G401 (cell line): ENCODE measurements at places on chromosomes 12 and 14. TPM values are rescaled to one million over a fixed set of nuclear protein-coding genes. Genes with fewer than 3 reads are reported as not detected.

DNA sequence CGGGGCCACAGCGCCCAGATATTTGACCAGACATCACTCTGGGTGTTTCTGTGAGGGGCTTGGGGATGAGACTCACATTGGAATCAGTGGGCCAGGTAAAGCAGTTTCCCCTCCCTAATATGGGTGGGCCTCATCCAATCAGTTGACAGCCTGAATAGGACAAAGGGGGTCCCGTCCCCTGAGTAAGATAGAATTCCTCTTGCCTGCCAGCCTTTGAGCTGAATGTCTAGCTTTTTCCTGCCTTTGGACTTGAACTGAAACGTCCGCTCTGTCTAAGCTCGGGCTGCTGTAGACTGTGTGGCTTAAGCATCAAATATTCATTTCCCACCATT is 88.8 kb upstream of the DIO3 start:
- no peak for DNase-seq

DNA sequence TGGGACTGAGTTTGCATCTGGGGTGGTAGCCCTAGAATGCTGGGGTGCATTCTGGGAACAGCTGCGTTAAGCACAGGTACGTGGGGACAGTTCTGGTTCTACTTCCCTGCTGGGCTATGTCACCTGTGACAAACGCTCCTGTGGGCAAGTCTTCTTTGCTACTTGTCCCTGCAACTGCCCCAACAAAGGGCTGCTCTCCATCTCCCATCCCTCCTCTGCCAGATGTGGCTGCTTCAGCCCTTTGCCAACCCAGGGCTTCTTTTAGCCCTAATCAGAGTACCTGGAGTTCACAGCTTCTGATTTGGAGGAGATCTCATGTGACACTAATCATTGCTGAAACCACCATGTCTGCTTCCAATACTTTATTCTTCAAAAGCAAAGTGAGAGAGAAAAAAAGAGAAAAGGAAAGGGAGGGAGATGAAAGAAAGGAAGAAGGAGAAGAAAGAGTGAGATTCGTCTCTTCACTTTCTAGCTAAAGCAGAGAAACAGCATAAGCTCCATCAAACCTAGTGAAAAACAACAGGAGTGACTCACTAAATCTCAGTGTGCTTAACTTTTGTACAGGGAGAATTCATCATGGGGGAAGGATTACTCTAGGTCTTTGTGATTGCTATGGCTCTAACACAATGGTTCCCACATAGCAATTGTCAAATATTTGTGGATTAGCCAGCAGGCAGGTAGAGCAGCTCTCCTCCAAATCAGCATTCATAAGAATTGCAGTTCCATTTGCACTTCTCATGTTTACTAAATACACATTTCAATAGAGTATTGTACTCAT is 174.8 kb downstream of the LRIG3 start:
- DNase-seq, result no peak

DNA sequence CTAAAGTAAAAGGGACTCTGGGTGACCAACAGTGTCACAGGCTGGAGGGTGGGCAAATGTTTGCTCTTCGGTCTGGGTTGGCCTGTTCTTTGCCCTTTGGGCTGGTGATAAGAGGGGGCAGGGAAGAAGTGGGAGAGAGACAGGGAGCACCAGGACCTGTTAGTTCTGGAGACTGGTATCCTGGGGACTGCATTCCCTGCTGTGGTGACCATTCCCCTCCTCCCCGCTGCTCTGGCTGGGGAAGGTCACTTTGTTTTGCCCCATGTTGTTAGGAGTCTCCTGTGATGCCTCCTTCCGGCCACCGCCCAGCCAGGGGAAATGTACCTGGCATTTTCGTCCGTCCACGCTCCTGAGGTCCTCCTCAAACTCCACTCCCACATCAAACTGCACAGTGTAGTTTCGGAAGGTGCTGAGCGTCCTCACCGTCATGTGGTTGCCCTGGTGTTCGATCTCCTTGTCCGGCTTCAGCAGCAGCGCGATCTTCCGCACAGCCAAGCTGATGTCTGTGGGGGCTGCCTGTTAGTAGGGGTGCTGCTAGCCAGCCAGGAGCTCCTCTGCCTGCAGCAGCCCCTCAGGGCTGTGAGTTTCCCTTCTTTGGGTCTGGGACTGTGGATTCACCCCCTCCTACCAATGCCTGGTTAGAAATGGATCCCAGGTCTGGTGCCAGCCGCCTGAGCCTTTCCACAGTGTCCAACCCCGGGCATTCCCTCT is 618 bp downstream of the RBP5 start:
- no peak for DNase-seq

- DNase-seq, result no peak
Measured at GRCh38 chr12:64687816-64688215, 71.4 kb downstream of the GNS start.

GRCh38 chr12:113462117-113462774 is 9.4 kb downstream of the LHX5 start:
- peak; percentile 82 for DNase-seq

DNA sequence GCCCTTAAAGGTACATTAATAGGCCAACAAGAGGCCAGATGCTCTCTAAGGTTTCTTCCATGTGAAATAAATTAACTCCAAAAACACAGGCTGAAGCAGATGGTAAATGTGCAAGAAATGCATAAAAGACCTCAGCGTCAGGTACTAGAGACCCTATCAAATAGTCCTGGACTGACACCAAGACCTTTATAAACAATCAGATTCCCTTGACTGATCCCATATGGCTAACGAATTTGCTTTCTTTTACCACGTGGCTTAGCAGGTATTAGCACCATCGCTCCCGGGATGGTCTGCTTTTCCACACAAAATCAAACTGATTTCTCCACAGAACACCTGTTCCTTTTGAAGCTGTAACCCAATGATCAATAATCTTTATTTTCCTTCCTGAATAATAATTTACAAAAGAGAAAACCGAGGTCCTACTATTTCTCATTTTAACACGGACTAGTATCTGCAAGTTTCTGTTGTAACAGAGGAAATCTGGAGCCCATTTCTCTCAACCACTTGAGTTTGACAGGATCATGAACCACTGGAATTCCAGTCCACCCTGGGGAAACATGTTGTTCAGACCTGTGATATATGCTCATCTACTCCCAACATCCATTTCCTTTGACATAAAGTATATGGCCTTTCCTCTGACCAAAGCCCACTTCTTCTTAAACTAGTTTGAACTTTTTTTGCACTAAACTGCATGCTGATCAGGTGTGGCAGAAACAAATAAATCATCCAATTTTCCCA is 48.2 kb upstream of the DAAM1 start:
- no peak for DNase-seq

ITGB7 gene
- 0.41 and 0.49 TPM in 2 replicates for total RNA-seq

NGB gene
- not detected in 2 replicates for total RNA-seq

WNT5B gene
- total RNA-seq, result 8.0 and 13.5 TPM in 2 replicates

CLEC14A gene
- not detected in 2 replicates for total RNA-seq
